ENCODE measurements at places on chromosomes 16 and 17.

DNA sequence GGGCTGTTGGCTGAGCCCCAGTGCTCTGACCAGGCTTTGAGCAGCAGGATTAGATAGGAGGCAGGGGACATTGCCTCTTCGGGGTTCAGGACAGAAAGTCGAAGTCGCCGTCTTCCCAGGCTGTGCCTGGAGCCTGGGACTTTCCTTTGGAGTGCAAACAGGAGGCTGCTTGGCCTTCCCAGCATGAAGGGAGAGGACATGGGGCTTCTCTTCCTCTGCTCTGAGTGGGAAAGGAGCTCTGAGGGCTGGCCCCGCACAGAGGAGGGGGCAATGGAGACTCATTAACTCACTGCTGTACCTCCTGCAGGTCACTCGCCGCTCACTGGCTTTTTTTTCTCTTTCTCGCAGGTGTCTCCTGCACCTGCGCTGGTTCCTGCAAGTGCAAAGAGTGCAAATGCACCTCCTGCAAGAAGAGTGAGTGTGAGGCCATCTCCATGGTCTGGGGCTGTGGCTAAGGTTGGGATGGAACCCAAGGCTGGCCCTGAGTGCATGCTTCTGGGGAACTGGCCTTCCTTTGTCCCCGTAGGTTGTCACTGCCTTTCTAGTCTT, 642 bp downstream of the MT1F start:
- peak overlapping the region; percentile 11 for H3K27ac ChIP-seq
- DNase-seq, result no peak
- peaks cover 12% of the 10 kb centered on the region for H3K36me3 ChIP-seq
- H3K4me1 ChIP-seq, result no peaks in the 10 kb centered on the region
- peaks cover 38% of the 10 kb centered on the region for H3K27me3 ChIP-seq

DNA sequence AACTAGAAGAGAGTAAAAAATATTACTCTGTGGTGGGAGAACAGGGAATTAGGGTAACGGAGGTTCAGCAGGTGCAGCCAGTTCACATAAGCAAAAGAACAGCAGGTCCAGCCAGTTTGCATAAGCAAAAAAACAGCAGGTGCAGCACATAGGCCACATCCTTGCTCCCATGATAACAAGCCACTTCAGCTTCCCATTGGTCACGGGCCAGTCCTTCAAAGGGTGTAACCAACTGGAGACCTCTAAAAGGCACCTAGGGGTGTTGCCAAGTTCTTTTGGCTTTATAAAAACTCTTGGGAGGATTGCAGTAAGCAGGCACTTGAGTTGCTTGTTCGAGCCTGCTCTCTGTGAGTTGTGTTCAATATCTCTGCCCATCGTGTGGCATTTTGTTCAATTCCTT, 488.1 kb downstream of the XYLT1 start:
- no peak overlapping the region for H3K27ac ChIP-seq
- no peak overlapping the region for H3K4me3 ChIP-seq
- no peaks in the 10 kb centered on the region for H3K36me3 ChIP-seq
- no peaks in the 10 kb centered on the region for H3K4me1 ChIP-seq

- H3K27ac ChIP-seq, result no peak overlapping the region
- H3K4me1 ChIP-seq, result no peaks in the 10 kb centered on the region
- peaks cover 63% of the 10 kb centered on the region for H3K27me3 ChIP-seq
- H3K4me3 ChIP-seq, result no peak overlapping the region
- no peaks in the 10 kb centered on the region for H3K36me3 ChIP-seq
- peak; percentile 6 for DNase-seq
Observed at GRCh38 chr16:47970291-47970931, 185.4 kb downstream of the ABCC12 start.

GRCh38 chr17:55833306-55833705, 82.5 kb downstream of the PCTP start:
- no peaks in the 10 kb centered on the region for H3K4me1 ChIP-seq
- peaks cover 50% of the 10 kb centered on the region for H3K27me3 ChIP-seq
- DNase-seq, result no peak
- H3K4me3 ChIP-seq, result no peak overlapping the region
- no peaks in the 10 kb centered on the region for H3K36me3 ChIP-seq
- H3K27ac ChIP-seq, result no peak overlapping the region

DNA sequence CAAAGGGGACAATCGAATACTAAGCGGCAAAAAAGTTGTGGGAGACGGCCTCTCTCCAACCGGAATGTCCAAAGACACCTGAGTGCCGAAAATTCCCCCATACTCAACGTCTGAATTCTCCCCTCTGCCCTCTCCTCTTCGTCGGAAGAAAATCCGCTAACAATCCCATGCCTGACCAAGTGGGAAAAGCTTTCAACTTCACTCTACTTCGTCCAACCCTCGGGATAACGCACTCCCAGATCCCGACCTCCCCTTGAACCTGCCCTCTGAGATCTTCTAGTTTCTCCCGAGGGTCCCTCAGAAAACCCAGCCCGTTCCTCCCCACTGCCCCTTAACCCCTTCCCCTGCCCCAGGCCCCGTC, 961 bp downstream of the AMFR start:
- no peaks in the 10 kb centered on the region for H3K27me3 ChIP-seq
- H3K4me3 ChIP-seq, result peak overlapping the region; percentile 94
- H3K4me1 ChIP-seq, result peaks cover 46% of the 10 kb centered on the region
- DNase-seq, result peak; percentile 13

GRCh38 chr16:30351586-30352419, 3.3 kb downstream of the CD2BP2 start:
- peaks cover 81% of the 10 kb centered on the region for H3K36me3 ChIP-seq
- H3K27ac ChIP-seq, result peak overlapping the region; percentile 56
- no peaks in the 10 kb centered on the region for H3K27me3 ChIP-seq
- H3K4me3 ChIP-seq, result no peak overlapping the region
- peaks cover 26% of the 10 kb centered on the region for H3K4me1 ChIP-seq

DNA sequence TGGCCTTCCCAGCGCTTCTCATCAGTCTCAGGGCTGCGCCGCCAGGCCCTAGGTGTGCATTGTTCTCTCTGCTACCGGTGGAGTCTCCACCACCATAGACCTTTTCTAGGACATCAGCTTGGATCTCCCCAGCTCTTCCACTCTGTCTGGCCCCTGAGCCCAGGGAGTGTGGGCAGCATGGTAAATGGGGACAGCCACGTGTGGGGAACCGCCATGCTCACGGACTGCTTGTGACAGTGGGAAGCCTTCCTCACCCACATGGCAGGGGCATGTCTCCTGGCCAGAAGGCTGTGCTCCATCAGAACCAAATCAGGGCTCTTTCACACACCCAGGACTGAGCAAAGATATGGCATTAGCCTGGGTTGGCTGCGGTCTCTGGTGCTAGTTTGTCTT, 51.3 kb downstream of the TNFRSF13B start:
- no peaks in the 10 kb centered on the region for H3K27me3 ChIP-seq
- no peak overlapping the region for H3K27ac ChIP-seq
- H3K4me1 ChIP-seq, result no peaks in the 10 kb centered on the region
- no peak for DNase-seq

DNA sequence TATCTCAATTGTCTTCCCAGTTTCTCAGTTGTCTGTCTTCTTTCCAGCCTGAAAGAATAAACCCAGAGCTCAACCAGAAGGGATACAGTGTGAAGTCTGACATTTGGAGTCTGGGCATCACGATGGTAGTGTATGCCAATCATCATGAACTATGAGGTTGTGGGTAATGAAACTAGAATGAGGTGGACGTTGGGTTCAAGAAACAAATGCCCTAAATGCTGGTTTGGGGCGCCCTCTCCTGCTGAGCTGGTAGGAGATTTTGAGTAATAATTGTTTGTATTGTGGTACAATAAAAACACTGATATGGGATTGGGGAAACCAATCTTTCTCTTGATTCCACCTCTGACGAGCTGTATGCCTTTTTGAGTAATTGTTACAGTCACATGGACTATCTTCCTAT, 110.4 kb downstream of the MAP2K6 start:
- peak; percentile 7 for DNase-seq
- H3K4me3 ChIP-seq, result no peak overlapping the region
- H3K4me1 ChIP-seq, result no peaks in the 10 kb centered on the region
- no peaks in the 10 kb centered on the region for H3K27me3 ChIP-seq
- H3K36me3 ChIP-seq, result peaks cover 4% of the 10 kb centered on the region

DNA sequence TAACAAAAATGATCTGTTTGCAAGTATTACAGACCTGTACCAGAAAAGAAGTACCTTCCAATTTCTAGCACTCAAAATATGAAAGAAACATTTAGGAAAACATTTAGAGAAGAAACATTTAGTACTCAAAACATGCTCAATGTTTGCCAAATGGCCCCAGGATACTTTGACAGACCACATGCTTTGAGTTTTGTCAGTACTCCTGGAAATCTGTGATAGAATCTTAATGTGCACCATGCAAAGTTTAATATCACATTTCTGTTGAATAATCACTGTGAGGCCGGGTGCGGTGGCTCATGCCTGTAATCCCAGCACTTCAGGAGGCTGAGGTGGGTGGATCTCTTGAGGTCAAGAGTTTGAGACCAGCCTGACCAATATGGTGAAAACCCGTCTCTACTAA, 8.5 kb upstream of the ZC3H7A start:
- no peak overlapping the region for H3K4me3 ChIP-seq
- H3K27me3 ChIP-seq, result no peaks in the 10 kb centered on the region
- peaks cover under 1% of the 10 kb centered on the region for H3K36me3 ChIP-seq
- H3K4me1 ChIP-seq, result peaks cover 7% of the 10 kb centered on the region

DNA sequence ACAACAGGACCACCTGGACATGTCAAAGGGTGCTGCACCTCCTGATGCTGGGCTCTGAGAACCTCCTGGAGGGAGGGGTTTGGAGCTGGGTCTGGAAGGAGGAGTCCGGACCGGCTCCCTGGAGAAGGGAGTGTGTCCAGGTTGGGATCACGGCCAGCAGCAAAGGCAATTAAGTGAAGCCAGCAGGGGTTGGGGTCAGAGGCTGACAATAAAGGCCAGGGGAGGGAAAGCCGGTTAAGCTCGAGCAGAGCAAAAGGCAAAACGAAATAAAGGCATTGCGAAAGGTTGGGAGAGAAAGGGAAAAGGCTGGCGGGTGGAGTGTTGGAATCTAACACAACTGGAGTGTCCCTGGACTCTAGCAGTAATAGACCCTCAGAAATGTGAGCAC, 992 bp upstream of the CACNG4 start:
- peak overlapping the region; percentile 80 for H3K4me3 ChIP-seq
- peaks cover 3% of the 10 kb centered on the region for H3K4me1 ChIP-seq
- peaks cover 47% of the 10 kb centered on the region for H3K27me3 ChIP-seq
- peaks cover 24% of the 10 kb centered on the region for H3K36me3 ChIP-seq
- H3K27ac ChIP-seq, result peak overlapping the region; percentile 14
- no peak for DNase-seq

DNA sequence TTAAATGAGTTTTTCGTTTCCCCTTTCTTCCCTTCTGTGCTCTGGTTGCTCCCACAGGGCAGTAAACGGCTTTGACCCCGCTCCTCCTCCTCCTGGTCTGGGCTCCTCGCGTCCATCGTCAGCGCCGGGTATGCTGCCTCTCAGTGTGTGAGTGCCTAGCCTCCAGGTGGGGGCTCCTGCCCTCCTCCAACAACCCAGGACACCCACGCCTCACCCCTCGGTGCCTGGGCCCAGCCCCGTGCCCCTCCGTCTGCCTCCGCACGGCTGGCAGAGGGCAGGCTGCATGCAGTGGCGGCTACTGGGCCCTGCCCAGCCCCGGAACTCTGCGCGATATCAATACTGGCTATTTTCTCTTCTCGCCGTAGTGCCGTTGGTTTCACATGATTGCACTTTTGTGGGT, 31.2 kb downstream of the NDEL1 start:
- peaks cover 24% of the 10 kb centered on the region for H3K36me3 ChIP-seq
- no peaks in the 10 kb centered on the region for H3K4me1 ChIP-seq
- DNase-seq, result no peak
- H3K27ac ChIP-seq, result no peak overlapping the region
- H3K27me3 ChIP-seq, result no peaks in the 10 kb centered on the region
- no peak overlapping the region for H3K4me3 ChIP-seq

DNA sequence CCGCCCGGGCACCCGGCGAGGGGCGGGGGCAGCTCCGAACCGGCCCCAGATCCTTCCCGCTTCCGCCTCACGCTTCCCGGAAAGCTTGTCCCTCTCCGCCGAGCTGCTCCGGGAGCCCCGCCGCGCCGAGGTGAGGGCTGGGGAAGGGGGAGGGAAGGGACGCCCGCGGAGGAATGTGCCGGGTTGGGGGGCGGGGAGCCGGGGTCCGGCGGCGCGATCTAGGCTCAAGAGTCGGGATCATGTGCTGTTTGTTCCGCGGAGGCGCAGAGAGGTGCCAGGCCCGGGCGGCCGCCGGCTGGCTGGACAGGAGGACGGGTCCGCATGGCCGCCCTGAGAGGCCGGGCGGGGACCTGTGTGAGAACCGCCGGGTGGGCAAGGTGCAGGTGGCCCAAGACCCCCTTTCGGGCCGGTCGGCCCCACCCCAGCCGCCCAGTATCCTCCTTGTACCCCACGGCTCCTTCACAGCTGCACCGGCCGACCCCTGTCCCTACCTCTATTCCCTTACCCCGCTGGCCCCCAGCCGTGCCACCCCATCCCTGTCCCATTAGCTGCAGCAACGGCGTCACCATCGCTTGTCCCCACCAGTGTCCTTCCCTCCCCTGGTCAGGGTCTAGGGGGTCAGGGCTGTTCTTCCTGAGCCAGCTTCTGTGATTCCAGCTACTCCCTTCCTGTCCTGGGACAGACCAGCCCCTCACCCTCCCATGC, 429 bp downstream of the KIF1C start:
- H3K4me3 ChIP-seq, result peak overlapping the region; percentile 87
- peak overlapping the region; percentile 68 for H3K27ac ChIP-seq
- H3K36me3 ChIP-seq, result peaks cover 38% of the 10 kb centered on the region
- no peak for DNase-seq
- no peaks in the 10 kb centered on the region for H3K27me3 ChIP-seq
- H3K4me1 ChIP-seq, result peaks cover 17% of the 10 kb centered on the region

- peaks cover 9% of the 10 kb centered on the region for H3K27me3 ChIP-seq
- DNase-seq, result peak; percentile 60
- peaks cover 37% of the 10 kb centered on the region for H3K4me1 ChIP-seq
- peak overlapping the region; percentile 85 for H3K4me3 ChIP-seq
- H3K36me3 ChIP-seq, result peaks cover 57% of the 10 kb centered on the region
Observed at GRCh38 chr17:43367737-43368242, 31.0 kb upstream of the ARL4D start.

- DNase-seq, result no peak
- no peak overlapping the region for H3K4me3 ChIP-seq
- peaks cover 40% of the 10 kb centered on the region for H3K27me3 ChIP-seq
Observed at GRCh38 chr17:19996086-19996485, 13.1 kb upstream of the SPECC1 start.

GRCh38 chr17:82564241-82564640, 44.7 kb downstream of the FOXK2 start:
- H3K36me3 ChIP-seq, result peaks cover 40% of the 10 kb centered on the region
- H3K4me1 ChIP-seq, result peaks cover 32% of the 10 kb centered on the region
- H3K27me3 ChIP-seq, result no peaks in the 10 kb centered on the region
- DNase-seq, result no peak
- H3K4me3 ChIP-seq, result no peak overlapping the region

- no peak overlapping the region for H3K27ac ChIP-seq
- H3K27me3 ChIP-seq, result peaks cover 17% of the 10 kb centered on the region
- H3K4me1 ChIP-seq, result no peaks in the 10 kb centered on the region
- H3K4me3 ChIP-seq, result no peak overlapping the region
- no peaks in the 10 kb centered on the region for H3K36me3 ChIP-seq
- DNase-seq, result no peak
Observed at GRCh38 chr16:17382514-17382913, 88.2 kb downstream of the XYLT1 start.

- no peaks in the 10 kb centered on the region for H3K27me3 ChIP-seq
- H3K4me1 ChIP-seq, result no peaks in the 10 kb centered on the region
- H3K4me3 ChIP-seq, result no peak overlapping the region
Observed at GRCh38 chr16:59044616-59045015, 310.5 kb upstream of the GOT2 start.

All from Calu3 (cell line).